ENCODE measurements at places on chromosomes 13 and 19.

- DNase-seq: no peak
Observed at GRCh38 chr19:3766520-3766919, 4.0 kb downstream of the MRPL54 start.

DNA sequence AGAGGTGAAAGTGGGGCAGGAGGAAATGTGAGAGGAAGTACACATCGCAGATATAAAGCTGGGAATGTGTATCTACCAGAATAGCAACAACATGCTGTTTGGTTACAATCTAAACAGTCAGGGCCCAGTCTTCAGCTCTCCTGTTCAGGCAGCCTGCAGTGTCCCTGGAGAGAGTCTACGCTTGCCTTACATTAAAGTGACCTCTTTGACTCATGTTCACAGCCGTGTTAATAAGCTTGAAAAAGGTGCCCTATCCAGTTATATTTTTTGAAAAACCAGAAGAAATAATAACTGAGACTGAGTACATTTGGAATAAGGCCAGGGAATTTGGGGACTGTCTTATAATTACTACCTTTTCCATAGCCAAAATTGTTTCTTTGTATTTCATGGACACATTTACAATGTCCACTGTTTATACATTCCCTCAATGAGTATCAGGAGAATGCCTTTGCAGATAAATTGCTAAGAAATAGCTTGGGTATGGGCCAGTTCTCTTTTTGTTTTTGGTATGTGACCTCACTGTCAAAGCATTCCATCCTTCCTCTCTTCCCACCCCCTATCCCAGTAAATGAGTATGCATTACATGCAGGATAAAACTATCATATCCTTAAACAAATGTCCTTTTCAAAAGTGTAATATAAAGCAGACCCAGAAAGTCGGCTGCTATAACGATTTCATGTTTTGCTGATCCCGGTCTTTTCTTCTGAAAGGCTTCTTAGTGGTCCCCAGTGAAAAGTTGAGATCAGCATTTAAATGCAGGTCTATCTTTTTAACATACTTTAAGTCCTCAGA is 82.6 kb downstream of the PCDH9 start:
- DNase-seq: no peak

GRCh38 chr13:112869202-112870050 is 99.6 kb upstream of the MCF2L start:
- no peak for DNase-seq

DNA sequence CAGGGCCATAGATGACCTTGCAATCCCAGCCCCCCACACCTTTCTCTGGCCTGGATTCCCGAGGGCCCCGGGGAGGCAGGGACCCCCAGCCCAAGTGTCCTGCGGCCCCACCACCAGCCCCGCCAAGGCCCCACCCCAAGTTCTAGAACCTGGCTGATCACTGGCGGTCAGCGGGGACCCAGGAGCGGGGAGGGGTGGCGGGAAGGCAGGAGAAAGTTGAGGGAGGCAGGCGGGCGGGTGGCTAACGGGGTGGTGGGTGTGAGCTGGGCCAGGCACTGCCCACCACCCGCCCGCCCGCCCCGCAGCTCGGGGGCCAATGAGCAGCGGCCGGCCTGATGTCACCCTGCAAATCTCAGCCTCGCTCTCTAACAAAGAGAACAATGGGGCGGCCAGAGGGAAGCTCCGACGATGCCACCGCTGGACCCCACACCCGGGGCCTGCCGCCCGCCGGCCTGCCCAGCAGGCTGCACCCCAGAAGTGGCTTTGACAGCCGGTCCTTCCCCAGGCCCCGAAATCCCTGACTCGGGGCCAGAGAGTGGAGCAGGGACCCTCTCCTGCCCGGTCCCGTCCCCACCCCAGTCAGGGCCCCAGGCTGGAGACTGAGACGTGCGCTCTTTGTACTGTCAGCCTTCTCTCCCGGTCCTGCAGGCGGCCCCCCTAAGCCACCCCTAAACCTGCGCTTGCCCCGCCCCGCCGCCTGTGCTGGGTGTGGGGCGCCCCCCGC is 1.6 kb downstream of the MEX3D start:
- DNase-seq: no peak

GRCh38 chr13:97327086-97327485 is 105.0 kb downstream of the MBNL2 start:
- DNase-seq: no peak

DNA sequence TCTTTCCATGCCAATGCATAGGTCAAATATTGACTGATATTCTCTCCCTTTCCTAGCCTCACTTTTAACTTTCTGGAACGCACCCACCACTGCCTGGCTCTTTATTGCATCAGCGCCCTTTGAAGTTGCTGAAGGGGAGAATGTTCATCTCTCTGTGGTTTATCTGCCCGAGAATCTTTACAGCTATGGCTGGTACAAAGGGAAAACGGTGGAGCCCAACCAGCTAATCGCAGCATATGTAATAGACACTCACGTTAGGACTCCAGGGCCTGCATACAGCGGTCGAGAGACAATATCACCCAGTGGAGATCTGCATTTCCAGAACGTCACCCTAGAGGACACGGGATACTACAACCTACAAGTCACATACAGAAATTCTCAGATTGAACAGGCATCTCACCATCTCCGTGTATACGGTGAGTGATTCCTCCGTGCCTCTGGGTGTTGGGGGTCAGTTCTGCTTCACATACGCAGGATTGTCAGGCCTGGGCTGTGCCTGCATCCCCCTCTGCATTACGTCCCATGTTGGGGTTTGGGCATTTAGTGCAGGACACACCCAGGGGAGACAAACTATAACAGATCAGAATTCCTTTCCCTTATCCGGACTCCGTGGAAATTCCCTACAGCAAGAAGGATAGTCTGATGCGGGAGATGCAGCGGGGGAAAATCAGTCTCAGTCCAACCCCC is 1.3 kb downstream of the CEACAM21 start:
- no peak for DNase-seq

DNA sequence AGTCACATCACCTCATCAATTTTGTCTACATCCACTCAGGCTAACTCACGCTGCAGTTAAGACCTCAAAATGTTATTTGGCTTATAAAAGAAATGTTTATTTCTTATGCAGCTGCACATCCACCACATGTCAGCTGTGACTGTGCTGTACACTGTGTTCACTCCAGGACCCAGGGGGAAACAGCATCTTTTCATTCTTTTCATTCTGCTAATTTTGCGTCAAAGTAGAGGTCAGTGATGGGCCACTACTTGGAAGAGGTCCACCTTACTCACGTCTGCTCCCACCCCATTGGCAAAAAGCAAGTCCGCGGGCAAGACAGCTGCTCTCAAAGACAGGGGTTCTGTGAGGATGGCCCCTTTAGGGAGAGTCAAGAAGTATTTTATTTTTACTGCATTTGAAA is 4.5 kb upstream of the DCT start:
- no peak for DNase-seq

GRCh38 chr19:45166723-45167252 is 6.0 kb upstream of the NKPD1 start:
- no peak for DNase-seq

DNA sequence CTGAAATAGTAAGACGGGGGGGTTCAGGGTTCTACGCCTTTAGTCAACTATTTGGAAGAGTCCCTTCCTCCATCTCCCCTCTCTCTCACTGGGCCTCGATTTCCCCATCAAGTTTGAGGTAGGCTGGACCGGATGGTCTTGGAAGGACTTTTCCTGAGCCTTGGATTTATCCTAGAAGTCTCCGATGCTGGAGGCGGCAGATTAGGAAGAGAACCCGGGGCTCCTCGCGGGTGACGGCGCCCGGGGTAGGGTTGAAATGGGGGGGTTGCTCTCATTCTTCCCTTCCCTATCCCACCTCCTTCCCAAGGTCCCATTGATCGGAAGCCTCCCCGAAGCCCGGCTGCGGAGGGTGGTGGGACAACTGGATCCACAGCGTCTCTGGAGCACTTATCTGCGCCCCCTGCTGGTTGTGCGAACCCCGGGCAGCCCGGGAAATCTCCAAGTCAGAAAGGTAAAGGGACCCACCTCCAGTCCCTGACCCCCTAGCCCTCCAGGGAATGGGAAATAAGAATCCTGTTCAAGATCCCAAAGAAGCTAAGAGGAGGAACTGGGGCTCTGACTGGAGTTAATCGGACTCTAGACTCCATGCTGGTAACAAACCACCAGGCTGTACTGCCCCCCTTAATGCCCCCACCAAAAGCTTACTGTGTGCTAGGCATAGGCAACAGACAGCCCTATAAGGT is 781 bp downstream of the QPCTL start:
- DNase-seq: peak; percentile 87

Measured in stimulated activated CD4-positive, alpha-beta T cell treated with anti-CD3 and anti-CD28 coated beads, Interleukin-2, amount 100 ng/mL, for 24 hours (primary cell).